ENCODE measurements at places on chromosomes 12 and 14.

- DNase-seq: peak; percentile 58
Observed at GRCh38 chr14:91573894-91574837, 64.1 kb upstream of the PPP4R3A start.

GRCh38 chr12:57732726-57733593 lies 5.6 kb downstream of the AGAP2 start:
- DNase-seq: no peak

DNA sequence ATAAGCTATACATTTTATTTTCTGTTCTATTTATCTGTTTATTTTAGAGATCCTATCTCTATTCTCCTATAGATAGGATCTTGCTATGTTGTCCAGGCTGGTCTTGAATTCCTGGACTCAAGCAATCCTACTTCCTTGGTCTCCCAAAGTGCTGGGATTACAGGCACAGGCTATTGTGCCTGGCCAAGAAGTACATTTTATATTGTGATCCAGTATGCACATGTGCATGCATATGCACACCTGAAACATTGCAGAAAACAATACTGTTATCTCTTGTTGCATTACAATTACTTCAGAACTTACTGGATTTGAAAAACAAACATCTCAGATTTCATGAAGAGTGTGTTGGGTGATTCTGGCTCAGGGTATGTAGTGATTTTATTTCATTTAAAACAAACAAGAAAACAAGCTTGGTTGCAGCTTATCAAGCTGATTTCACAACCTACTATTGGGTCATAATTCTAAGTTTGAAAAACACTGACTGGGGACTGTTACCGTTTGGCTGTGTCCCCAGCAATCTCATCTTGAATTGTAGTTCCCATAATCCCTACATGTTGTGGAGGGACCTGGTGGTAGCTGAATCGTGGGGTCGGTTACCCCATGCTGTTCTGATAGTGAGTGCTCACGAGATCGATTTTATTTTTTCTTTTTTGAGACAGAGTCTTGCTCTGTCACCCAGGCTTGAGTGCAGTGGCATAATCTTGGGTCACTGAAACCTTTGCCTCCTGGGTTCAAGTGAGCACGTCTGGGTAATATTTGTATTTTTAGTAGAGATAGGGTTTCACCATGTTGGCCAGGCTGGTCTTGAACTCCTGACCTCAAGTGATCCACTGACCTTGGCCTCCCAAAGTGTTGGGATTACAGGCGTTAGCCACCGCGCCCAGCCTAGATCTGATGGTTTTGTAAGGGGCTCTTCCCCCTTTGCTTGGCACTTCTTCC lies 31.3 kb downstream of the ERC1 start:
- DNase-seq: no peak

DNA sequence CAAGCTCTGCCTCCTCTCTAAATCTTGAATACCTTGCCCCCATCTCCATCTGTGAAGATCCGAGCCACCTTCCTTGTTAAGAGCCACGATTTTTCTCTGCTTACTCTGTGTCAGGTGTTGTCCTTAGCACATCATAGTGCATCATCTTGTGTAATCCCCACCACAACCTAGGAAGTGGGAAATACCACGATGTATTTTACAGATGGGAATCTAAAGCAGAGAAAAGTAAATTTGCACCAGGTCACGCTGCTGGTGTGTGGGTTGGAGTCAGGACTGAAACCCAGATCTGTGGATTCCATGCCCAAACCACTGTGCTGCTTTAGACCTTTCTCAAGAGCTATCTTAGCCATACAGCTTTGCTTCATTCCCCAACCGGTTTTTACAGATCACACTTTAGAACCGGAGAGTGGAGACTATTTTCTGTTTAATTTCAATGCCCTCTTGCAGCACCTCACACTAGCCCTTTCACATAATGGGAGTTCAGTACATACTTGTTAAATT lies 94.6 kb downstream of the PPM1A start:
- no peak for DNase-seq

- no peak for DNase-seq
Observed at GRCh38 chr12:106914796-106915634, 40.7 kb upstream of the TMEM263 start.

DNA sequence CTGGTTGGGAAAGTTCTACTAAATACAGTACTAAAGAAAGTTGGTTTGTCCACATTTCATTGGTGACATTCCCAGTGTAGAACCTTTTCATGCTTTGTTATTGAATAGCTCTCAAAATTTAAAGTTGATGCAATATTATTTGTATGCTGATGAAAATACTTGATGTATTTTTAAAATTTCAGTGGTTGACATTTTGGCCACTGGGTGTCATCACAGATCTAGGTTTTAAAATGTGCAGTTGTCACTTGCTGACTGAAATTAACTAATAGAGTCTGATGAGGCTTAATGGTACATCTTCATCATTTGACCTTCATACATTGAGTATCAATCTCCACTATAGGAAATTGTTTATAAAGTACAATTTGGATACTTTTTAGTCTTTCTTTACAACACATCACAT lies 37.1 kb downstream of the CMAS start:
- peak; percentile 25 for DNase-seq

DNA sequence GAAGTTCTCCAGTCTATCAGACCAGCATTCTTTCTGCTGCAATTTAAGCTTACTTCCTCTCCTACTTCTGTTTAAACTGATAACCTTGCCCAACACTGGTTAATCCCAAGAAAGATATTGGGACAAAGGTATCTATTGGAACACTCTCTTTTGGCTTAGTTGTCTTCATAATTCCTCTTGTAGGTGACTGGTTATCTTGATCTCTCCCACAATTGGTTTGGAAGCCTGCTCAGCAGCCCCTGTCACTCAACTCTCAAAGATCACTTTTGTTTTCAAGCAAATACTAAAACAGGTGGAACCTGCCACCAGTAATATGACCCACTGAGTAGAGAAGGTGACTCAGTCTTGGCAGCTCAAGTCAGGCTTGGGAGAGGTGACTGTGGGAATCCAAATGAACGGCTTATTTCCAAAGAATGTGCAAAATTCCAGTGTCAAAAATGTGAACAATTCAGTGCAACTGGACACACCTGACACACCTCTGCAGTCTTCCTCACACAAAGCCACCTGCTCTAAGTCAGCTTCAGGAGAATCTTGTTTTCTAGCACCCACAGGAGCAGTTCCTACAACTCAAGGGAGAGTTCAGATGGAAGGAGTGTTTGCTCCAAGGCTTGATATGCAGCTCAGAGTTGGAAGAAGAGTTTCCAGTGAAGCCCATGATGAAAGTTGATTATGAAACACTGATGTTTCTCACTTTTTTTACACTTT lies 83.2 kb upstream of the SLC38A2 start:
- DNase-seq: no peak
